ENCODE measurements at places on chromosomes 5 and 9. TPM values are rescaled to one million over a fixed set of nuclear protein-coding genes. Genes with fewer than 3 reads are reported as not detected.

The DBH gene
- not detected for total RNA-seq

The CDK9 gene
- total RNA-seq, result 102 TPM

The SPATA9 gene
- total RNA-seq, result not detected

The MTX3 gene
- total RNA-seq, result 34.9 TPM

The MOB3B gene
- total RNA-seq, result 1.2 TPM

DNA sequence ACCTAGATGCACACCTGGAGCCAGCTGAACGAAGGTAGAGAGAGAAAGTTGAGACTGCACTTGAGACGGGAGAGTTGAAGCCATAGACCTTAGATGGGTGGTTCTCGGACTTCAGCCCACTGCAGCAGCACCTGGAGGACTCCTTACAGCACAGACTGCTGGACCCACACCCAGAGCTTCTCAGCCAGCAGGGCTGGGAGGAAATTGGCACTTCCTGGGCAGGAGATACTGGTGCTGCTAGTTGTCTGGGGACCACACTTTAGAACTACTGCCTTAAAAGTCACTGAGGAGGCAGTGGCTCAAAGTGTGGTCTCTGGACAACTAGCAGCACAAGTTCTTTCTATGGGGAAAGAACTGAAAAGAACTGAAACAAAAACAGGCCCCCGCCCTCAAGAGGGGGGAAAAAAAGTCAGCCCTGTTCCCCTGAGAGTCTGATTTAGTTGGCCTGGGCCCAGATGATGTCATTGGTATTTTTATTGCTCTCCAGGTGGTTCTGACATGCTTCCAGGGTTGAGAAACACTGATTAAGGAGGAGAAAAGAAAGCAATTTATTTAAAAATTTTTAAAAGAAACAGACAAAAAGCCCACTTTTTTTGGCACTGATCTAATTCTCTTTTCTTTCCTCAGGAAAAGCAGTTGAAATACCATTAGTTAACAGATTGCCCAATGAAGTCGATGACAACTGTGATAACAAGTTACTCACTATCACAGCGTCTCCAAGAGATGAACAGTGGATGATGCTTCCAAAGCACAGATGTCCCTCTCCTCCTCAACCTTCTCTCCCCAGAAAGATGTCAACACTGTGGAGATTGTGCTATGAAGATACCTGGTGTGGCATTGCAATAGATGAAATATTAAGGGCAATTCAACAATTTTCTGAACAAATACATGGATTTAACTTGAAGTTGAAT is 73.6 kb upstream of the ADAMTS16 start:
- no peak for DNase-seq

GRCh38 chr5:43973318-43973717 is 370.3 kb downstream of the NNT start:
- no peak for DNase-seq

DNA sequence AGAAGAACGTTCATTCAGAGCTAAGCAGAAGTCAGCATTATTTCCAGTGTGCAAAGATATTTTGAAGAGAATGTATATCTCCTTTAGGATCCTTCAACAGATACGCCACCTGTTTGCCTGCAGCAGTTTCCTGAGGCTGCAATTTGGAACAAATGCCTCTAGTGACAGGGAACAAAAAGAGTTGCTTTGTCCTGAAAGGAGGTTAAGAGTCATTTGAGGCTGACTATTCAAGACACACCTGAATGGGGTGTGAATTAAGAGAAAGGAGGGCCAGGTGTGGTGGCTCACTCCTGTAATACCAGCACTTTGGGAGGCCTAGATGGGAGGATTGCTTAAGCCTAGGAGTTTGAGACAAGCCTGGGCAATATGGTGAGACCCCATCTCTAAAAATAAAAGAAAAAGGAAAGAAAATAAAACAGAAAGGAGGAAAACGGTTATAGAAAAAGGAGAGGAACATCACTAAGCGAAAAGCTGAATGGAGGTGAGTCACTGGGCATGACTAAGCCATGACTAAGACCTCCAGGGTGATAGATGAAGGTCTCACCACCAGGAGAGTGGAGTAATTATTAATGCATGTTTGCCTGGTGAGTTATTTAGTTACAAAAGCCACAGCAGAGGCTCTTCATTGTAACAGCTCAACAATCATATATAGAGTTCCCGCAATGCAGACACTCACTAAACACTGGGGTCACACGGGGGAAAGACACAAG is 255.2 kb upstream of the TNC start:
- peak; percentile 96 for DNase-seq

DNA sequence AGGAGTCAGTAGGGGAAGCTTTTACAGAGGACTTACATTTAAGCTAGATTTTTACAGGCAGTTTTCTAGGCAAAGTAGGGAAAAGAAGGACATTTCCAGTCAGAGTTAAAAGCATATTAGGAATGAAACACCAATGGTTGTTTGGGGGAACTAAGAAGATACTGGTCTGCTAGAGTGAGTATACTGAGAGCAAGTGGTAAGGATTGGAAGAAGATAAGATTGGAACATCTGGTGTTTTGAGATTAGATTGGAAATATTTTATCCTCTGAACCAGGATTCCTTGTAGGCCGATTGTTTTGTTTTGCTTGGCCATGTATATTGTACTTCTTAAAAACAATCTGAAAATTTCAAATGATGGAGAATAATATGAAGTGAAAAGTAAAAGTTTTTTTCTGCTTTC is 7.7 kb downstream of the FBXO38 start:
- no peak for DNase-seq

DNA sequence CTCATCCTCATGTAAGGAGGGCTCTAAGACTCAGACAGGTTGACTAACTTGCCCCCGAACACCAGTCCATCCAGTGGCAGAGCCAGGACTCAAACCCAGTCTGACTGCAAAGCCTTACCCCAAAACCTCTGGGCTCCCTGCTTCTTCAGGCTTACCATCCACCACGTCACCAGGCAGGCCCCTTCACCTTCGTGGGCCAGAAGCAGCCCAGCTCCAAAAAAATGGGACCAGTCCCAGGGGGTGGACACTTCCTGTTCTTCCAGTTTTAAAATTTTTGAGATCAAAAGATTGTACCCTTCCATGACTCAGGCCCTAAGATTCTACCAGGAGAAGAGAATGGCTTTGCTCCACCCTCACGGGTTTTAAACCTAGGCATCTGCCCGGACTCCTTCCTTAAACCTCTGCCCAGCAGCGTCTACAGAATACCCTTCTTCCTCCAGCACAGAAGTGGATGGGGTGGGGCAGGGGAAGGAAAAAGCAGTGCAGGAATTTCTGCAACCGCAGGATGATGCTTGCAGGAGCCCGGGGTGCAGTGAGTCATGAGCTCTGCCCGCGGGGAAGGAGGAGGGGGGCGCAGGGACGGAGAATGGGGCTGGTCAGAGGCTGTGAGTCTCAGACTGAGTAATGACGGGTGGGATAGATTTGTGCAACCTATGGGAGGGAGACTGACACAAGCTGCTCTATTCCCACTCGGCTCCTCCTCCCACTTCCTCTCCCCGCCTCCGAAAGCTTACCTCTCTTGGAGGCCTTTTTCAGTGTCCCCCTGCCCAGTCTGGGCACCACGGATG is 50.4 kb upstream of the STXBP1 start:
- peak; percentile 97 for DNase-seq

DNA sequence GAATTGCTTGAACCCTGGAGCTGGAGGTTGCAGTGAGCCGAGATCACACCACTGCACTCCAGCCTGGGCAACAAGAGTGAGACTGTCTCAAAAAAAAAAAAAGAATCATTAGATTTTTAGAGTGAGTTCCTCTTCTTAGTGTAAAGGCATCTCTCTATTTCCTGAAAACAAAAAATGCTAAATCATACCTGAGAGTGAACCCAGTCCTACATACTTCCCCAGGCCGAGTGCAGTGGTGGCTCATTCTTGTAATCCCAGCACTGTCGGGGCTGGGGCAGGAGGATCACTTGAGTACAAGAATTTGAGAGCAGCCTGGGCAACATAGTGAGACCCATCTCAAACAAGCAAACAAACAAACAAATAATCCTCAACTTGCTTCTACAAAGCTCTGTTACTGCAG is 38.2 kb upstream of the LPAR1 start:
- no peak for DNase-seq

- DNase-seq, result no peak
These were observed 145.7 kb downstream of the ARHGAP26 start for GRCh38 chr5:142915813-142916424.

Data from HCT116 (cell line).